ENCODE measurements at places on chromosomes 2 and 18. TPM values are rescaled to one million over a fixed set of nuclear protein-coding genes. Genes with fewer than 3 reads are reported as not detected.

DNA sequence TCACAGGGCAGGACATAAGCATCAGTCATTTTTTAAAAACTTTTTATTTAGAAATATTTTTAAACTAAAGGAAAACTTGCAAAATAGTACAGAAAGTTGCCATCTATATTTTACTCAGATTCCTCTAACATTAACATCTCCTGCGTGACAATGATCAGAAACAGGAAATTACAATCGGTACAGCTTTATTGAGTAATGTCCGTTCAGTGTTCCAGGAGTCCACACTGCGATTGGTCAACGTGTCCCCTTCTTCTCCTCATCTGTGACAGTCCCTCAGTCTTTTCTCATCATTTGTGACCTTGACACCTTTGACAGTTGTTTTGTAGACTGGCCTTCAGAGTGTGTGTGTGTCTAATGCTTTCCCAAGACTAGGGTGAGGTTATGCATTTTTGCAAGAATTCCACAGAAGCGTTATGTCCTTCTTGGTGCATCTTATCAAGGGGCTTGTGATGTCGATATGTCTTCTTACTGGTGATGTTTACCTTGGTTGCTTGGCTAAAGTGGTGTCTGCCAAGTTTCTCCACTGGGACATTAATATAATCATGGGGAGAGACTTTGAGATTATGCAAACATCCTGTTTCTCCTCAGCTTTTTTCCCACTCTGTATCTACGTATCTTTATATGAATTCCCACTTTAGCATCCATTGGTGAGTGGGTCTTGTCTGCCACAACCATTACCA, 21.4 kb upstream of the TMEM177 start:
- no peak overlapping the region for H3K4me3 ChIP-seq
- no peaks in the 10 kb centered on the region for H3K4me1 ChIP-seq
- H3K27ac ChIP-seq, result no peak overlapping the region
- no peaks in the 10 kb centered on the region for H3K27me3 ChIP-seq
- no peak for DNase-seq

XDH gene
- polyA plus RNA-seq, result 1.6 TPM

NAT8 gene
- polyA plus RNA-seq, result 3.3 TPM

ALPI gene
- 2.7 TPM for polyA plus RNA-seq

SLC5A7 gene
- not detected for polyA plus RNA-seq

- H3K27me3 ChIP-seq, result no peaks in the 10 kb centered on the region
- DNase-seq, result no peak
- no peaks in the 10 kb centered on the region for H3K4me1 ChIP-seq
- H3K36me3 ChIP-seq, result no peaks in the 10 kb centered on the region
These were observed 67.1 kb upstream of the MAP4K4 start for GRCh38 chr2:101630224-101630949.

C2orf76 gene
- polyA plus RNA-seq, result 17.6 TPM

DNA sequence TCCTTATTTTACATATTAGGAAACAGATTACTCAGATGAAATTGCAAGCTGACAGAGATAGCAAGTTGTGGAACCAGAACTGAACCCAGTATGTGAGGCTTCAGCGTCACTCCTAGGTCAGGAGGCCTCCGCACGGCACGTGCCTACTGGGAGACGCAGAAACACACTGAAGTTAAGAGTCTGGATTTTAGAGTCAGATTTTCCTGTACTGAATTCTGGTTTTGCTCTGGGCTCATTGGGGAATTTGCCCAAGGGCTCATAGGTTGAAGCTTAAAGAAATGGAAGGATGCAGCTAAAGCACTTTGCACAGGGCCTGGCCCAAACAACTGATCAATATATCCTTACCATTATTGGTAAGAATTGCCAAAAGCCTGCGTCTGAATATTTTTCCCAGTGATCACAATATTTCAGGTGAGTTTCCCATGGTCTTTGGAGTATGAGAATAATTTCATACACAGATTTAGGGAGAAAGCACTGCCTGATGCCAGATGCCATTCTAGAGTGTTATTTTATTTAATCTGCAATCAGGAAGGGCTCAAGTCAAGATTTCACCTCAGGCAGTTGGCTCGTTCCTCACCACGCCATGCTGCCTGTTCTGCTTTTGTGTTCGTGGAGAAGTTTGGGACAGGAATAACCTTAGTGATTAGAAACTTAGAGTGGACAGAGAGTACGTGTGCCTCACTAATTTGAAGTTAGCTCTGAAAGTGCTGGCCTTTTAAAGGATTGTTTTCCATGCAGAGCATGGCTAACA, 331.9 kb downstream of the MYCN start:
- H3K36me3 ChIP-seq, result no peaks in the 10 kb centered on the region
- H3K4me1 ChIP-seq, result no peaks in the 10 kb centered on the region
- no peak for DNase-seq

DNA sequence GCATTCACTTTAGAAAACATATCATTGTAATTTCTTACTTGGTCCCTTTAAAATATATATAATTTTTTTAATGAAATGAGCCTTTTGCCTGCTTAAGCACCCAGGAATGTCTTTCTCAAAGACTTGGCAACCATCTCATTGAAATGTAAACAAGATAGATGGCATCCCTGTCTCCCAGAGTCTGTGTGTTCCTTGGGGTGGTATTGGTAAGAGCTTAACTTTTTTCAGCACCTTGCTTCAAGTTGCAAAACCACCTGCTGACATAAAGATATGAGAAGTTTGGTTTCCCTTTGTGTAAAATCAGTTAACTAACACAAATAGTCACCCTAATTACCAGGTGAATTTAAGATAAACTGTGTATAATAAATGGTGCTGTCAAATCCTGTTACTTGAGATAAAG, 266.9 kb downstream of the DSC3 start:
- H3K4me3 ChIP-seq, result no peak overlapping the region
- H3K4me1 ChIP-seq, result no peaks in the 10 kb centered on the region
- DNase-seq, result no peak
- H3K36me3 ChIP-seq, result no peaks in the 10 kb centered on the region
- no peak overlapping the region for H3K27ac ChIP-seq

DNA sequence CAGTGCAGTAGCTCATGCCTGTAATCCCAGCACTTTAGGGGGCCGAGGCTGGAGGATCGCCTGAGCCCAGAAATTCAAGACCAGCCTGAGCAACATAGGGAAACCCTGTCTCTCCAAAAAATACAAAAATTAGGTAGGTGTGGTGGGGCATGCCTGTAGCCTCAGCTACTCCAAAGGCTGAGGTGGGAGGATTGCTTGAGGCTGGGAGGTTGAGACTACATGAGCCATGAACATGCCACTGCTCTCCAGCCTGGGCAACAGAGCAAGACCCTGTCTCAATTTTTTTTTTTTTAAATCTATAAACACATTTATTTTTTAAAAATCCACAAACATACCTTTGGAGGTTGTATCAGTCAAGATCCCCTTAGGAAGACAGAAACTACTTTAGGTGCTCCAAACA, 326.3 kb downstream of the EPHA4 start:
- H3K4me3 ChIP-seq, result no peak overlapping the region
- H3K27me3 ChIP-seq, result no peaks in the 10 kb centered on the region
- H3K36me3 ChIP-seq, result no peaks in the 10 kb centered on the region
- H3K27ac ChIP-seq, result no peak overlapping the region
- no peaks in the 10 kb centered on the region for H3K4me1 ChIP-seq
- no peak for DNase-seq

GRCh38 chr2:161775971-161776370, 151.8 kb downstream of the SLC4A10 start:
- no peaks in the 10 kb centered on the region for H3K4me1 ChIP-seq
- H3K27me3 ChIP-seq, result no peaks in the 10 kb centered on the region
- no peak for DNase-seq
- no peak overlapping the region for H3K4me3 ChIP-seq

GRCh38 chr18:75897386-75897785, 469.9 kb upstream of the SMIM21 start:
- no peaks in the 10 kb centered on the region for H3K4me1 ChIP-seq
- H3K27me3 ChIP-seq, result no peaks in the 10 kb centered on the region
- no peak overlapping the region for H3K4me3 ChIP-seq
- no peak for DNase-seq

SCYGR4 gene
- polyA plus RNA-seq, result not detected

GRCh38 chr2:152062125-152063091, 36.4 kb downstream of the CACNB4 start:
- no peak for DNase-seq
- no peaks in the 10 kb centered on the region for H3K36me3 ChIP-seq
- H3K27me3 ChIP-seq, result no peaks in the 10 kb centered on the region
- H3K4me1 ChIP-seq, result no peaks in the 10 kb centered on the region
- H3K4me3 ChIP-seq, result no peak overlapping the region
- no peak overlapping the region for H3K27ac ChIP-seq

PDCD1 gene
- 0.84 TPM for polyA plus RNA-seq

GRCh38 chr2:225842939-225843338, 443.4 kb downstream of the NYAP2 start:
- H3K36me3 ChIP-seq, result no peaks in the 10 kb centered on the region
- H3K4me3 ChIP-seq, result no peak overlapping the region
- no peaks in the 10 kb centered on the region for H3K4me1 ChIP-seq
- no peaks in the 10 kb centered on the region for H3K27me3 ChIP-seq
- no peak overlapping the region for H3K27ac ChIP-seq

DNA sequence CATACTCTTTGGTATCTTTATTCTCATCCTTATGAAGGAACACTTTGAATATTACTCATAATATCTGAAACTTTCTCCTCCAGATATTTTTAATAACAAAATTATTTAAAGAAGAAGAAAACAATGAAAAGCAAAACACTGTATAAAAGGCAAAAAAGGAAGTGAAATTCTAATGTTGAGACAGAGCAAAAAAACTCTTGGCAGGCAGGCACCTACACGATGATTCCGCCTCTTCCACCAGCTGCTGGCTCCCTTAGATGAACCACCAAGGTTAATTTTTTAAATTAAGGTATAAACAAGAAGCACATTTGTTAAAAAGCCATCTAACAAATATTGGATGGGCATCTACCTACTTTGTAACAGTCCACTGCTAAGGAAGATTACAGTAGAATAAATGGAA, 434.7 kb downstream of the EPHA4 start:
- H3K4me1 ChIP-seq, result no peaks in the 10 kb centered on the region
- no peak for DNase-seq
- H3K27me3 ChIP-seq, result no peaks in the 10 kb centered on the region
- no peaks in the 10 kb centered on the region for H3K36me3 ChIP-seq
- no peak overlapping the region for H3K4me3 ChIP-seq

UGT1A1 gene
- polyA plus RNA-seq, result 0.51 TPM

DNA sequence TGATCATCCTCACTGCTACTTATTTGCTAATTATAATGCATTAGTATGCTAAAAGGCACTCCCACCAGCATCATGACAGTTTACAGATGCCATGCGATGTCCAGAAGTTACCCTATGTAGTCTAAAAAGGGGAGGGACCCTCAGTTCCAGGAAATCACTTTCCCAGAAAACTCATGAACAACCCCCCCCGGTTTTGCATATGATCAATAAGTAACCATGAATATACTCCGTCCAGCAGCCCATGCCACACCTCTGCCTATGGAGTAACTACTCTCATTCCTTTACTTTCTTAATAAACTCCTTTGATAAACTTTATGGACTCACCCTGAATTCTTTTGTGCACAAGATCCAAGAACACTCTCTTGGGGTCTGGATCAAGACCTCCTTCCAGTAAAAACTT, 86.8 kb downstream of the MALT1 start:
- DNase-seq, result no peak
- H3K4me3 ChIP-seq, result no peak overlapping the region
- no peaks in the 10 kb centered on the region for H3K4me1 ChIP-seq
- no peaks in the 10 kb centered on the region for H3K36me3 ChIP-seq
- H3K27me3 ChIP-seq, result no peaks in the 10 kb centered on the region

TEX44 gene
- not detected for polyA plus RNA-seq

- H3K4me3 ChIP-seq, result no peak overlapping the region
- peak; percentile 36 for DNase-seq
- H3K36me3 ChIP-seq, result no peaks in the 10 kb centered on the region
- peaks cover 13% of the 10 kb centered on the region for H3K4me1 ChIP-seq
- H3K27me3 ChIP-seq, result no peaks in the 10 kb centered on the region
These were observed 103.8 kb downstream of the ASAP2 start for GRCh38 chr2:9310377-9310776.

Data from hepatocyte (in vitro differentiated cells).